ENCODE measurements at places on chromosomes 6 and 20.

DNA sequence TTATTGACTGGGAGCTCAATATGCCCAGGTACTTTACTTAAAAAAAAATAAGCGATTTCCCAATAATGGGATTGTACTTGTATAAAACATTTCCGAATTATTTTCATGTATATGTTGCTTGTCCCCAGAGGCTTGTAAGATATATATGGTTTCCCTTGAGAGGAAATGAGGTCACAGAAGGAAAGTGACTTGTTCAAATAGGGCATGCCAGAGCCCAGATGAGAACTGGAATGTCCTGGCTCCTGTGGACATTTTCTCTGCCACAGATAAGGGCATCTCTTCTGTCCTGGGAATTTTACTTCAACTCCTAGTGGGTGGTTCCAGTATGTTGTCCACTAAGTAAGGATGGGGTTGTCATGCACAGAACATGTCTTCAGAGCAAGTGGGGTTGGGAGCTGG lies 63.0 kb downstream of the LYRM2 start:
- no peak for DNase-seq

- DNase-seq, result no peak
Measured at GRCh38 chr20:50293284-50294139, 102.9 kb downstream of the CEBPB start.

- DNase-seq, result no peak
Measured at GRCh38 chr6:87012035-87012434, 74.7 kb downstream of the HTR1E start.

DNA sequence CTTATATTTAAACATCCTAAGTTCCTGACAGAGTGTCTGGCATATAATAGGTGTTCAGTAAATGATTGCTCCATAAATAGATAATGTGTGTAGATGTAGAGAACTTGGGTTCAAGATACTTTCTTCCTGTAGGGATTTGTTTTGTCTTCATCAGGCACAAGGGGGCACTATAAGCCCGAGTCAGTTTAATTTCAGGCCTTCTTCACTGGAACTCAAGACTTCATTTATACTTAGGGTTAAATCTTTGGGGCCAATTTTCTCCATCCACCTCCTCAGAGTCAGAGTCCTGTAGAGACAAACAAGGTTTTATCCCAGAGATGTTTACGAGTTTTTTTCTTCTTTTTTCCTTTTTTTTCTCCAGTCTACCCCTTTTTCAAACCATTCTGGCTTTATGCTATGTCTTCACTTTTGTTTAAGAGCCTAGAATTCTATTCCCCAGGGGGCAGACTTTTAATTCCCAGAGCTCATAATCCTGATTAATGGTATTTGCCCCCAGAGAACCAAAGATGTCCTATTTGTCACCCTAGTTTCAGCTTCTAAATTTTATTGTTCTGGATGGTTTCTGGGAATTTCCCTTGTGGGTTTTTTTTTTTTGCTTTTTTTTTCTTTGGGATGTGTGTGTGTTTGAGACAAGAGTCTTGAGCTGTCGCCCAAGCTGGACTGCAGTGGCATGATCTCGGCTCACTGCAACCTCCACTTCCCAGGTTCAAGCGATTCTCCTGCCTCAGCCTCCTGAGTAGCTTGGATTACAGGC lies 88.4 kb downstream of the HFE start:
- peak; percentile 56 for DNase-seq

DNA sequence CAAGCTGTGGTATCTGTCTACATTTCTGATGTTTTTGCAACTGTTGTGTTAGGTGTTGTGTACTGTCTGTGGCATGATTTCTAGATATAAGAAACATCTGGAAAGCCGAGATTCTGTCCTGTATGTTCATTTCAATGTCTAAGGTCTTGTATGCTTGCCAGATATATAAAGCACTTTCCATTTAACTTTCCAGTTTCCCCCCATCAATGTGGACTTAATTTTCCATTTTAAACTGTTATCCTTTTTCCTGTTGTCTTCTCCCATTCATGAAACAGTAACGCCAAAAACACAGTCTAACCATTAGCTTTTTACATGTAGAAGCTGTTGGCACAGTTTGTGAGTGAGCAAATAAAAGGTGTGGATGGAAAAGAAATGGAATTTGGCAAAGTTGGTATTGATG lies 181.6 kb downstream of the FARS2 start:
- no peak for DNase-seq

GRCh38 chr6:71706523-71706922 lies 179.8 kb upstream of the RIMS1 start:
- DNase-seq, result no peak
